ENCODE measurements at places on chromosomes 2 and 18.

GRCh38 chr2:177888581-177888980 lies 184.0 kb downstream of the PDE11A start:
- no peak for DNase-seq

GRCh38 chr2:81077396-81077795 lies 772.8 kb upstream of the LRRTM1 start:
- DNase-seq: no peak

GRCh38 chr2:187158452-187158851 lies 289.6 kb downstream of the CALCRL start:
- no peak for DNase-seq

- DNase-seq: no peak
Observed at GRCh38 chr2:44170311-44170717, 1.6 kb downstream of the PPM1B start.

DNA sequence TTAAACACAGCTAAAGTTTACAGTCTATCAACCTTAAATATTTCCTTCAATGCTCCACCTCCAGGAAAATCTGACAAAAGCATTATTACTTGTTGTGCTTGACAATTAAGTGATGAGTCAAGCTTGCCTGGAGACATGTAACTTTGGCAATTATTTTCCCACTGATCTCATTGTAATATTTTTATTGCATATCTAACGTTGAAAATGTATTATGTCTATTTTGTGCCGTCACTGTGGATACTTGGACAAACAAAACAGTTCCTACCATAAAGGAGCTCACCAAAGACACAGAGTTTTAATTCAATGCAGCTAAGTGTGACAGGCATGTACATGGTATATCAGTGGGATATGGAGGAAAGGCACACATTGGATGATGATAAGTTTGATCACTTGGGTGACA lies 24.7 kb downstream of the RNF103 start:
- DNase-seq: no peak

DNA sequence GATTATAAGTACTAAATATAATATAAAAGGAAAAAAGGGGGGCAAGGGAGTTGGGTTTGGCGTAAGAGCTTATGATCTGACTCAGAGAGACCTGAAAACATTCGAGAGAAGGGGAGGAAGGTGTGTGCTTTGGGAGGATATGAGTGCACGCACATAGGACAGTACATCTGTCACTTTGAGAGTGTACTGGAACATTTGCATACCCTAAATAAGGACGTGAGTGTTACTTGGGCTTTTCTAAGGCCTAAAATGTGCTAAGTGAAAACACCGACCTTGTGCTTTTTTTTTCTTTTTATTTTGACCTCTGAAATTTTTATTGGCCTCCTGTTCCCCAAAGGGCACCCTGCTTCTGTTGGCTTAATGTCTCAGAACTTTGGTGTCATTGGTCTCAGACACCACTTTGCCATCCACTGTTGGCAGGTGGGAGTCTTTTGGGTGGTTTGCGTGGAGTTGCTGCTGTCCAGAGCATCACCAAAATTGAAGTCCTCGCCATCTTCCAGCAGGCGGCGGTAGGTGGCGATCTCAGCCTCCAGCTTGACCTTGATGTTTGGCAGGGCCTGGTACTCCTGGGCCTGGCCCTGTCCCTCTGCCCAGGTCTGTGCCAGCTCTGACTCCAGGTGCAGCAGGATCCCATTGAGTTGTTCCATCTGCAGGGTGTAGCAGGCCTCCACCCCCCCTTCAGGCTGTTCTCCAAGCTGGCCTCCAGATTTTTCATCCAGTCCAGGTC lies 57.7 kb downstream of the CD28 start:
- DNase-seq: no peak

All from NCI-H446 treated with DMSO at 0.1 percent for 48 hours (cell line).